ENCODE measurements at places on chromosomes 11 and 22.

DNA sequence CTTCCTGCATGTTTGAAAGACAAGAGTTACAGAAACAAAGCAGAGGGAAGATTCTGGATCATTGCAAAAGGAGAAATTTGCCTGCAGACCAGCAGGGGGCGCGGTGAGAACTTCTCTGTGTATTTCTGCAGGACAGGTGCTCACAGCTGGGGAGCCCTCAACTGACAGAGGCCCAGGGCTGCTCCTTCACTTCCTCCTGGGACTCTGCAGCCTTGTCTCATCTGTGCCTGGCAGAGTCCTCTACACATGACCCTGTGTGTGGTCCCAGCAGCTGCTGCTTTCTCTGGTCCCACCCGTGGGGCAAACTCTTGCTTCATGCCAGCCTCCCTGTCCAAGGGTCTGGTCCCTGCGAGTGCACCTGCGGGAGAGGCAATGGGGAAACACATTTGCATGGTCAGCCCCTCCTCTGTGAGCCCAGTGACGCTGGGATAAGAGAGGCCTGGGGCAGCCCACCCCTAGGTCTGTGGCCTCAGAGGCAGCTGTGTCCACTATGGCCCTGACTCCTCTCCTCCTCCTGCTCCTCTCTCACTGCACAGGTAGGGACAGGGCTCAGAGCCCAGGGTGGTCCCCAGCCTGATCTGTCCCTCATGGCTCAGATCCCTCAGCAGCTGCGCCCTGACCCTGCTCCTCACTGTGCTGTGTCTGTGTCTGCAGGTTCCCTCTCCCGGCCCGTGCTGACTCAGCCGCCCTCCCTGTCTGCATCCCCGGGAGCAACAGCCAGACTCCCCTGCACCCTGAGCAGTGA lies 43.2 kb upstream of the VPREB1 start:
- no peak for DNase-seq

- DNase-seq = no peak
Observed at GRCh38 chr22:33073989-33074418, 15.8 kb upstream of the SYN3 start.

DNA sequence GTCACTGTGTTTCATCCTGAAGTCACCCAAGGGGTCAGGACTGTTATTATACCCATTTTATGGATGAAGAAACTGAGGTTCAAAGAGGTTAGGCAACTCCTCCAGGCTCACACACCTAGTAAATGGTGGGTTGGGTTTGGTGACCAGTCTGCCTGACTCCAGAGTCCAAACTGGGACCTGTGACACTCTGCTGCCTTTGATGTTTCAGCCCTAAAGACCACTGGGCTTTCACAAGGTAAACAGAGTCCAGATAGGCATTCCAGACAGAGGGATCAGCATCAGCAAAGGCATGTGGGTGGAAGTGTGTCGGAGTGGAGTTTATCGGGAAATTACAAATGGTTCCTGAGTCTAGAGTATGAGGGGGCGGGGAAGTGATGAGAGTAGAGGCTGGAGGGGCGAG lies 38.5 kb downstream of the MICAL2 start:
- DNase-seq = no peak

- no peak for DNase-seq
Observed at GRCh38 chr11:69368119-69368880, 74.3 kb downstream of the MYEOV start.

DNA sequence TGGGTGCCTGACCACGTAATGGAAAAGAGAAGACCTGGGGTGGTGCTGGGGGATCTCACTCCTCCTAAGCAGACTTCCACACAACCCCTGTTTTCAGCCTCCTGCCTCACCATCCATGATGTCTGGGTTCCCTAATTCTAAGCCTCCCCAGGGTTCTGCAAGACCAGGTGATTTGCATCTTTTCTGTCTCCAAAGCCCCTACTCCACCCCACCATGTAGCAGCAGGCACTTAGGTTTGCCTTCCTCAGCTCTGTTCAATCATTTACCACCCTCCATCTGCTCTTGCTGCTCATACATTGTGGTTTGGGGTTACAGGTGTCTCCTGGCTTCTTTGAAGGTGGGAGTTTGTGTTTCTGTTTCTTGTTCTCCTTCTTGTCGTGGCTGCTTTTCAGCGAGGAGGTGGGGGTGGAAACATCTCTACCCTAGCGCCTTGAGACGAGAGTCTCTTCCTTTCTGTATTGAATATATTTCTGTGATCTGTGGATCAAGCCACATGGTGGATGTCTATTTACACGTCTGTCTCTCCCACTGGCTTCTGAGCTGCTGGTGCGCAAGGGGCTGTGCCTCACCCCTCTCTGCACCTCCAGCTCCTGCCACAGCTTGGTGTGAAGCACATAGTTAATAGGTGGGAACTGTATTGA lies 6.6 kb upstream of the SSTR3 start:
- DNase-seq = no peak

DNA sequence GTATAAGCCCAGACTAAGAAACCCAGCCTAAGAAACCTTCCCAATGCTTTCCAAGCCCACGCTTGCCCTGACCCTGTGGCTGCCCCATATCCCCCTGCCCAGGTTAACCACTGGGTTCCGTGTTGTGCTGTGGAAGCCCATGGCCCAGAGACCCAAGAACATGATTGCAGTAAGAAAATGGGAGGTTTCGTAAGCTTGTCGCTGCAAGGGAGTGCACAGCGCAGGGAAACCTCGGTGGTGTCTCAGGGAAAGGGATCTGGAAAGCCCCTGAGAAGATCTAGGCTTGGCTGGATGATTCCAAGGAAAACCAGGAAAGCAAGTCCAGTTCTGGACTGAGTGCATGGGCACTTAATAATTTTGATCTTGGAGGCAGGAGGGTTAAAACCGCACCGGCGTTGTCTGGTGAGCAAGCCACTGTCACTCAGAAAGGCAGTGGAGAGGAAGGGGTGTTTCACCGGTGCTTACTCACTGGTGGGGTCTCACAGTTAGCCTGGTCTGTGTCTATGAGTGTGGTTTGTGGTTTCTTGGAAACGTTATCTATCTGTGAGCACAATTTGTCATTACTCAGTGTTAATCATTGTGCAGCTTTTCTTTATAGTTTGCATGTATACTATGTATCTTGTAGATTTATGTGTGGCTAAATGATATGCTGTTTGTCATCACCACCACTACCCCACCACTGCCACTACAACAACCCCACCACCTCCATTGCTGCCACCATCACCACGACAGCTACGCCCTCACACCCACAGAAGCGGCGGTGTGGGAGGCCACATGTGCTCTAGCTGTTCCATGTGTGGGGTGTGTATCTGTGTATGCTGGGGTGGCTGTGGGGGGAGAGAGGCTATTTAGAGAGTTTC lies 53.3 kb upstream of the PRDM11 start:
- peak; percentile 88 for DNase-seq

DNA sequence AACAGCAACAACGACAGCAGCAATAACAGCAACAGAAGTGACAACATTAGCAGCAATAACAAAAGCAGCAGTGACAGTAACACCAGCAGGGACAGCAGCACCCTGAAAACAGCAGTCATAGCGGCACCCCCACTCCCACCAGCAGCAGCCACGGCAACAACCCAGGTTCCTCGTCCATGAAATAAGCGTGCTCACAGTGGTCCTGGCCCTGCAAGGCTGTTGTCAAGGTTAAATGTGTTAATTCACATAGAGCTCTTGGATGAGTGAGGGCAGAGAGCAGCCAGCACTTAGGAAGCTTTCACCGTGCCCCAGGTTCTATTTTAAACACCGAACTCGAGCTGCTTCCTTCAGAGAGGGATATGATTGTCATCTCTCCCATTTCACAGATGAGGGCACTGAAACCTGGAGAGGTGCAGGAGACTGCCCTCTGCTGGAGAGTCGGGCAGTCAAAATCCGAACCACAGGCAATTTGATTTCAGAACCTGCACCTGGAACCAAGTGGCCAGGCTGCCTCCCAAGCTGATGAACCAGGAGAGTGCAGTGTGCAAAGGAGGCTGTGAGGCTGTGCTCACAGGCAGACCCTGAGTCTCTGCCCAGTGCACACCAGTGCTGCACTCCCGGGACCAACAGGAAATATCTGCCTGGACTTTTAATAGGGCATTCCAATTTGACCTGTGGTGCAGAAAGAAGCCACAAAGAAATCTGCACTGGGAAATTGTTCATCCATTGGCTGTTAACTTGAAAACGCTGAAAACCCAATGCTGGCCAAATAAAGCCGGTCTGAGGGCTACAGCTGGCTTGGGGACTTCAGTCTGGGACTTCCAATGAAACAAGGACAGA lies 22.9 kb upstream of the FGF3 start:
- DNase-seq = no peak

DNA sequence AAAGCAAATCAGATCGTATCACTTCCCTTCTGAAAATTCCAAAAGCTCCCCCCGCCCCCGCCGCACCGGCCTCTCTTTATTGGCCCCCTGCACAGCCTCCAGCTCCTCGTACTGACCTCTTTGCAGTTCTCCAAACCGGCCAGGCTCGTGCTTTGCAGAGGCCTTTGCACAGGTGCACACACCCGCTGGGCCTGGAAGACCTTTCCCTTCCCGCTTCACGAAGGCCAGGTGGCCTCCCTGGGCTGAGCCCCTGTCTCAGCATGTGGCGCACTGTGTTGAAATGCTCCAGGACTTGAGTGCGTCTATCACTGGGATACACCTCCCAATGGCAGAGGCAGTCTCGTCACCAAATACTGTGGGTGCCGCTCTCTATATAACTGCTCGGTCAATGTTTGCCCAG lies 13.2 kb upstream of the ADA2 start:
- DNase-seq = no peak

- DNase-seq = no peak
Observed at GRCh38 chr22:39290724-39291161, 28.7 kb downstream of the RPL3 start.

DNA sequence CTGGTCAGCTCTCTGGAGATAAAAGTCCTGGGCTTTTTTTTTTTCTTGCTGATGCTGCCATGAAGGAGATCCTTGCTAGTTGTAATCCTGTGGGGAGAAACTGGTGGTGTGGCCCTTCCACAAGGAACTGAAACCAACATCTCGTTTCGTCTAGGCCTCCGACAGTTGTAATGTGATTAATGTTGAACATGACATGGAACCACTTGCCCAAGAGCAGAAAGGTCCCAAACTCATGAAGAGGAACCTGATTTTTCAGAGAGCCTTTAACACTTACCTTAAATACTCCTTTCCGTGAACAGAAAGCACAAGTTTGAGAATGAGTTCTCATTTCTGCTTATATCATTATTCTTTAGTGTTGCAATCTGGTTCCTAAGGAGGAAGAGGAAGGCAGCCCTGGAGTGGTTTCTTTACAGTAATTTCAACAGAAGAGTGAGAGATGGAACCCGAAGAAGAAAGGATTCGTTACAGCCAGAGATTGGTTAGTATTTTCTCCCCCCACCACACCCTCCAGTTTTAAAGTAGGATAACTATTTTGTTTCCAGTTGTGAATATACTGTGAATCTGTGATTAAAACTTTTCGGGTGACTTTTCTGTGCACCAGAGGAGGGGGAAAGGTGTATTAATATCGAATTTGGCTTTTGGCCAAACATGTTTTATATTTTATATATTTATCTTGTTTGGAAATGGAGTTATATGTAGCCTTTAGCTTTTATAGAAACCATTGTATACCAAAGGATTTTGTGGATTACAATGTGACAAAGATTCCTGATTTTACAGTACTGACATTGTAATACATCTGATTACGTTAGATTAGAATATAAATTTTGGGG lies 2.0 kb downstream of the KDM2A start:
- no peak for DNase-seq

GRCh38 chr11:116072133-116072532 lies 567.9 kb upstream of the CADM1 start:
- DNase-seq = no peak

DNA sequence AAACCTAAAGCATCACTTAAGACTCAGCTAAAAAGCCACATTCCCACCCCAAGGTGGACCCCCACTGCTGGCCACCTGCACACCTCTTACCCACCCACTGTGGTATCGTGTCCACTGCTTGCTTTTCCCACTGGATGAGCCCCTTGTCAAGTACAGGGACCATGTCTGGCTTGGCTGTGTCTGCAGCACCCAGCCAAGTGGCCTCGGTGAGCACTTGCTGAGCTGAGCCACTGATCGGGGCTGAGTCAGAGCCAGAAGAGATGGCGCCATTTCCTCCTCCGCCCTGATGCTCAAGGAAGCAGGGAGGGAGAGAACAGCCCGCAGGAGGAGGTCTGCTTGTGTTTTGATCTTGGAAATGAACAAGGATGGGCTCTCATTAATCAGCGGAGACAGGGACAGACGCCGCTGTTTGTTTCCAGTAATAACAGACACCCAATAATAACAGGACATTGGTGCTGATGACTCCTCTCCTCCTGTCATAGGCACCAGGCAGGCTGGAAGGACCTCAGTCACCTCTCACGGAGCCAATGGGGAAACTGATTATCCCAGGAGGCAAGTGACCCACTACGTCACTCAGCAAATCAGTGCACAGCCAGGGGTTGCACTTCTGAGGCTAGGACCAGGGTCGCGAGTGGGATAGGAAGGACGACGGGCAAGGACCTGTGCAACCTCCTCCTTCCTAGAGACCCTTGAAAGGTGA lies 85.2 kb upstream of the RTL6 start:
- no peak for DNase-seq

DNA sequence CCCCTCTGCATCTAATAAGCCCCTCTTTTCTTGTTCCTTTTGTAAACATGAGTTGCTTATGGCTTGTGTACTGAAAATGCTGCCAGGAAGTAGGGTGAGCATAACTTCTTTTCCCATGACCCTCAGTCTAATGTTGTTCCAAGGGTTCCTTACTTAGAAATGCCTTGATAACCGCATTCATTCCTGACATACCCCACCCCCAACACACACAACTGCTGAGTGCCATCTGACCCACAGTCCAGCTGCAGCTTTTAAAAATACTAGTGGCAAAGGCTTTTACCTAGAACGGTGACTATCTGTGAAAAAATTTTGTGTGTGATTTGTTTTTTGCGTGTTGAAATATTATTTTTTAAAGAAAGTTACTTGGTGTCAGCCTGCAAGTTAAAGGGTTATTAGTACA lies 52.6 kb downstream of the ARHGAP42 start:
- DNase-seq = no peak

DNA sequence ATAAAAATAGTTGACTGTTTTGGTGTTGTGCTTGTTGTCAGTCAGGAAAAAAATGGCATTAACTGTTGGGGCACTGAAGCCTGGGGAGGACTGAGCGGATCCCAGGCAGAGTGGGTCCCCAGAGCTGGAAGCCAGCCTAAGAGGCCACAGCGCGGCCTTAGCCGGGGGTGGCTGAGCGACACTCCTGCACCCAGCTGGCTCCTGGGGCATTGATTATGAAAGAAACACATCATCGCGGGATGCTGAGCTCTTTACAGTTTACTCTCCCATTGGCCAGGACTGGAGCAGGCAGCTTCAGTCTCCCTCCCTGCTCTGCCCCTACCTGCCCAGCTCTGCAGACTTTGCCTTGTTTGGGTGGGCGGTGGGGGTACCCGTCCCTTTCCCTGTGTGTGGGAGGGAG lies 121.5 kb downstream of the ST3GAL4 start:
- no peak for DNase-seq

All from hematopoietic multipotent progenitor cell (in vitro differentiated cells).